ENCODE measurements at places on chromosomes 2 and 18.

DNA sequence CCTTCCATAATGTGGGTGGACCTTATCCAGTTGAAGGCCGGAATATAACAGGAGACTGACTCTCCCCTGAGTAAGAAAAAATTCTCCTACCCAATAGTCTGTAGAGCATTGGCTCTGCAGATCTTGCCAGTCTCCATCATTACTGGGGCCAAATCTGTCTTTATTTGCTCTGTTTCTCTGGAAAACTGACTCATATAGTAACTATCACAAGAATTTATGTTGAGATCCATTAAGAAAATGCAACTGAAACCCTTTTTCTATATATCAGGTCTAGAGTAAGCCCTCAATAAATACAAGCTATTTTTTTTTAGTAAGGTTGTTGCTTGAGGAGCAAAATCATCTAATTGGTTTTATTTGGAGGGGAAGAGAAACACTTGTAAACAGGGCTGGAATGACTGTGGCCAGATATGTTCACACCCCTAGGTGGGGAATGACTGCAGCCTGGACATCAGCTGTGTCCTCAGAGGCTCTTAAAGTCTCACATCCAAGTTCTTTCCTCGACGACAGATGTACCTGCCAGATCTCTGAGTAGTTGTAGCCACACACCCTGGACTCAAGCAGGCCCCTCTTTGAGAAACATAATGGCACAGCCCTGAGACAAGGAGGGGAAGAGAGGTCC lies 339.7 kb downstream of the TNS1 start:
- no peak for DNase-seq

- no peak for DNase-seq
Measured at GRCh38 chr2:9910699-9911098, 40.8 kb upstream of the GRHL1 start.

DNA sequence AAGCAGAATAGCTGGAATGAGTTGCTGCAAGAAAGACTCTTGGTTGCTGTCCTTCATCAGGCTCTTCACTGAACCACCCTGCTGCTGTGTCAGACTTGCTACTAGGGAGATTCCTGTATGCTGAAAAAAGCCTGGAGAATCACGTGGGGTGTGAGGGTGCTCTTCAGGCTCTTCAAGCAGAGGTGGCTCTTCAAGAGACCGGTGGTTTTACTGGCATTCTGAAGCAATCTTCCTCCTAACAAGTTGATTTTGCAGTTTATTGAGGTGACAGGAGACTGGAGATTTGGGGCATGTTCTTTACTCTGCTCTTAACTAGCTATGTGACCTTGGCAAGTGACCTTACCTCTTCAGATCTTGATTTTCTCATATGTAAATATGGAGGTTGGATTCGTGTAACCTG lies 14.1 kb downstream of the TMEM178A start:
- DNase-seq = no peak

DNA sequence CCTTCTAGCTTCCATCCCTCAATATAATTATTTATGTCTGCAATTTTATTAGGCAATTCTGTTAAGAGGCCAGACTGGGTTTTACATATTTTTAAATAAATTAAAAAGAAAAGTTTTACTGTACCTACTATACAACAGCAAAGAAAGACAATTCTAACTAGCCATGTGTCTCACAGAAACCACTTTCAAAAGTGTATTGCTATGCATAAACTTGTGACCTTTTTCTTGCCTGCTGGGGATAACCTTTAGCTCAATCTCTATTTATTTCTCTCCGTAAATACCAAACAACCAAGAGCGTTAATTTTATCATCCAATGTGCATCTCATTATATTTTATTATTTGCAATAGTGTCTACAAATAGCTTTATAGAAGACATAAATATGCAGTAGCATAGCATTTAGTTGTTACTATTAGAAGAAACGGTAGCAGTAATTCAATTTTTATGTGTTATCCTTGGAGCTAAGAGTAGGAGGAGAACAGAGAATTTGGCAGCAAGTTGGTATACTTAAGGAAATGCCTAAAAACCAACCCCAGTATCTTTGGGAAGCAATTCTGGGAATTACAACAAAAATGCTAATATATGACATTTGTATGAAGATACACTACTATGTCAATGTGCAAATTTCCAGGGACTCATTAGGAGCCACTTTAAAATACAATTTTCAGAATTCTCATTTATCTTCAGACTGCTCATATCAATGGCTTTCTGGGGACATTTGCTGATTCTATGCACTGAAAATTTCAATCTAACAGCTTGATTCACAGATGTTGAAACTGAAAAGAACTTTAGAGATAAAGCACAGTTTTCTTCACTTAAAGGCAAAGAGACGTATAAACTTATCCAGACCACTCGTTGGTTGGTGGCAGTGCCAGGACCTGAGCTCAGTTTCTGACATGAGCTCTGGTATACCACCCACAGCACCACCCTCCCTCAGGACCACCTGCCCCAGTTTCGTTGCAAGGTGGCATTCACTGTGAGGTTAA lies 23.0 kb upstream of the RTN4 start:
- DNase-seq = no peak

DNA sequence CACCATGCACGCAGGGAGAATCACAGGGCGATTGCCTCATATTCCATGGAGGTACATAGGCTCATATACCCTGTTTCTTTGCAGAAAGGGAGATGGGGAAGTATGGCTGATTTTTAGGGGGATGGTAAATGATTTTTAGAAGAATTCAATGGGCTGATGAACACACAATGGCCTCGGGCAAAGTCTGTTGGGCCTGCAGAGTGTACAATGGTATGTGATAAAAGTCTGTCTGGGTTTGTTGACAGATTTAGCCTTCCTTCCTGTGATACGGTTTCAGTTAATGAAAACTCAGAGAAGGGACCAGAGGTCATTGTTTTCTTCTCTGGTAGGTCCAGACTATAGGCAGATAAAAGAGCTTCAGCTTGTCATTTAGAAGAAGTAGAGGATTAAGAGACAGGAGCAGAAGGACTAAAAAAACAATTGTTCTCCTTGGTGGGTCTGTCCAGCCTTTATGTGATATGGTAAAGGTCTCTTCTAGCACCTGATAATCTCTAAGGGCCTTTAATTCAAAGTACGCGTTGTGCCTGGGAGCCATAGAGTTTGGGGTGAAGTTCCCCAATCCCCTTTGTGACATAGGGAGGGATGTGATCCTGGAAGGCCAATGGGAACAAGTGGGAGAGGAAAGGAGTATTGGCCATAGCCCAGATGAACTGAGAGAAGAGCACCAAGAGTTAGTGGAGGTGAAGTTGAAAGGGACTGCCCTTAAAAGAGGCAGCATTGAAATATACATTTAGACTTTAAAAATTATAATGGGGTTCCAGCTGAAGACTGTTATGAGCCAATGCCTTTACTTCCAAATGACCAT lies 107.5 kb upstream of the SERPINE2 start:
- no peak for DNase-seq

DNA sequence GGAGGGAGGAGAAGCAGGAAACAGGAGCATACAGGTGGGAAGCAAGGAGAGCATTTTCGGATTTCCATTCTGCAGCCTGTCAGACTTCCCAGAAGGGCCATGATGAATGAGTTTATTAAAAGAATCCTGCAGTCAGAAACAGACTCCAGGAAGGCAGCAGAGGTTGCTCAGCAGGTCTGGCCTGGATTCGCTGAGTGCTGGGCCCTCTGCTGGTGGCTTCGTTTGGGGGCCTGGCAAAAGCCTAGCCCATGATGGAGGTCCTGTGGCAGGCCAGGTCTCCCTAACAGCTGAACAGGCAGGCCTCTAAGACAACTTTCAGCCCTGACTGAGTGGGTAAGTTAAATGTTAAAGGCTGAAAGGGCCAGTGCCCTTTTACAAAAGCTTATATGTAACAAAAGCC lies 108.2 kb upstream of the CAPN13 start:
- no peak for DNase-seq

DNA sequence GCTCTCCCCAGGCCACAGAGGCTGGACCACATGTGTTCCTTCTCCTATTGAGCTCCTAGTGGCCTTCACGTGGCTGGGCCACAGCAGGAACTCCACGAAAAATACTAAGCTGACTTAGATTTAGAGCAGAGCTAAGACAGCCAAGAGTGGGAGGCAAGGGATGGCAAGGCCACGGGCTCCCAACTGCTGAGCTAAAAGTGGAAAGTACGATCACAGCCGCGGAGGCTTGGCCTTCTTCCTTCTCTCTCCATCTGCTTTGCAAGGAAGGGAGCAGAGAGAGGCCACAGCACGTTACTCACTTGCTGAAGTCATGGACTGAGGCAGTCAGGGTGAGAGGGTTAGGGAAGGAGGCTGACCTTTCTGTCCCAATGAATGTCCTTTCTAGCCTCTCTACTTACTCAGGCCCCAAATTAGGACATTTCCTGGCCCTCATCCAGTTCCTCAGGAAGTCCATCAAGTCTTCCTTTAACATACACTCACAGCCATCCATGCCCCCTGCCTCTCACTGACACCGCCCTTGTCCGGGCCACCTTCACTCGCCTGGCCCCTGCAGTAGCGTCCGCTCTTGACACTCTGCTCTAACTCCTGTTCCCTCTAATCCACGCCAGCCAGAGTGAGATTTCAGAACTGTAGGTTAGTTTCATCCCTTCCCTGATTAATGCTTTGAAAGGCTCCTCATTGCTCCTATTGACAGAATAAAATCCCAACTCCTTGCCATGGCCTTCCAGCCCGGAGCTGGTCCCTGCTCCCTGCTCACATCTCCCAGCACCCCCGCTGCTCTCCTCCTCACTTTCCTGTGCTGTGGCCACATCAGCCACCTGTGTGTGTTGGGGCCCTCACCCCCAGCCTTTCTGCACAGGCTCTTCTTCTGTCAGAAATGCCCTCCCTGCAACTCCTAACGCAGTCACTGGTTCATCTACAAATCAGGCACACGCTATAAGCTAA lies 204.2 kb downstream of the CYP26B1 start:
- no peak for DNase-seq

DNA sequence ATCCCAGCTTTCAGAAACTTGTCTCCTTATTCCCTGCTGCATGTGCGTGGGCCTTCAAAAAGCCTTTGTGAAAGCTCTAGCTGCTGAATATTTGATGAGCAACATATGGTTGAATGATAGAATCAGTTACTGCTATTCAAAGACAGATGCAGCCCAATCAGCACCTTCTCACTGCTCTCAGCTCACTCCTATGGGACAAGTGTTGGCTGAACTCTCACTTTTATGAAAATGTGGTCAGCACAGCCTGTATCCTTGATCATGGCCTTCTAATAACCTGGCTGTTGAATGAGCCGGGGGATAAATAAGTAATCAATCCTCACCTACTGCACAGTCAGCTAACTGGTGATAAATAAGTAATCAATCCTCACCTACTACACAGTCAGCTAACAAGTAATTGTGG lies 103.2 kb downstream of the PIEZO2 start:
- DNase-seq = no peak

DNA sequence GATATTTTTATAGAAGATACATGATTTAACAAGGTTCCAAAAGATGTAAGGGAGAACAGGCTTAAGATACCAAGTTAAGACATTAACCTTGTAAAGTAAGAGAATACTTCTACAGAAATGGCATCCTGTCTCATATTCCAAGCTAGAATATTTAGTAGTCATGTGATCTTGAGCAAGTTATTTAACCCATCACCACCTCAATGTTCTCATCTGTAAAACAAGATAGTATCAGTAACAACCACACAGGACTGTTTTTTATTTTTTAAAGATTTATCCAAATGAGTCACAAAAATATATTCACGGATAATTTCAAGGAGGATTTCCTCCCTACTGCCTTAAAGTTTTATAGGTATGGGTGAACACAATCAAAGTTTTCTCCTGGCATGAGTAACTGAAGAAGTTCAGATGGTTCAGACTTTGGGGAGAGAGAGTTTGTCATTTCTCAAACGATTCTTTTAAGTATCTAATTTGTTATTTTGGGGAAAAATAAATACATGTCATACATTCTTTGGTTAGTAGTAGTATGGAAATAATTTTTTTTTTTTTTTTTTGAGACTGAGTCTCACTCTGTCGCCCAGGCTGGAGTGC lies 25.9 kb downstream of the ROCK1 start:
- DNase-seq = no peak
